Fibroblast of skin of scalp (primary cell): ENCODE measurements at places on chromosomes 6 and 20.

- no peak for DNase-seq
Observed at GRCh38 chr20:49882171-49882970, 33.0 kb downstream of the SPATA2 start.

DNA sequence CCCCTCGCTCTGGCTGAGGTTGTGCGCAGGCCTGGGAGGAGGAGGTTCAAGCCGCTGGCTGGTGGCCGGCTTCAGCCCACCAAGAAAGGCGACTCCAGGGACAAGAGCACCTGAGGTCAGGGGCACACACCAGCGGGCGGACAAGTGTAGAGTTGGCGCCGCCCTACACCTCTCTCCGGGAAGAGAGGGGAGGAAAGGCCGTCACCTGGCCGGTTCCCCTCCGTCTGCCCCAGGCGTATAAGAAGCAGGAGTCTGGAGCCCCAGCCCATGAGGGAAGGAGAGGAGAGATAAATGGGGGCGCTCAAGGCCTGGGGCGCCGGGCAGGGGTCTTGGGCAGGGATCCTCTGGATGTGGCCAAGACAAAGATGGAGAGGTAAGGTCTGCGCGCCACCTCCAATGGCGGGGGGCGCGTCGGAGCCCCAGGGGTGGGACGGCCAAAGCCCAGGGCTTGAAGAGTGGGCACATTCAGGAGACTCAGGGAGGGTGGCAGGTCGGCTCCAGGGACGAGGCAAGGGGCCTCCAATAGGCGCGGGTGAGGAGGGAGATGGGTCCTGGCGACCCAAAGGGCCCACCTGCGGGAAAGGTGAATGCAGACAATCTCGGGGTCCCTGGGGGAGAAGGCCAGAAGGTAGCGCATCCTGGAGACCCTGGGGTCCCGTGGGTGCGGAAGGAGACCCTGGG, 826 bp downstream of the RIMS4 start:
- DNase-seq = no peak

DNA sequence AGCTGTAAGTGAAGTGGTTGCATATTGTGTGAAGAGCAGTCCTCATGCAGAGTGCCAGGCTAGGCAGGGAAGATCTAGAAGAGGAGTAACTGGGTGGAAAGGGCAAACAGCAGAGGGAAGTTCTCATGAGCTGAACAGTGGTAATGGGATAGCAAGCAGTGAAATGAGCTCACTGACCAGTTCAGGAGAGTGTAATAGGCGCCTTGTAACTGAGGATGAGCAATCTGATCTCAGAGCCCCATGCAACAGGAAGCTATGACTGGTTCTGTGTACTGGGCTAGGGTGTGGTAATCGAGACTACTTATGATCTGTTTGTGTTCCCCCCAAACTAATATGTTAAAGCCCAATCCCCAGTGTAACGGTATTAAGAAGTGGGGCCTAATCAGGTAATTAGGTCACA, 98.6 kb downstream of the RFX6 start:
- DNase-seq = no peak

DNA sequence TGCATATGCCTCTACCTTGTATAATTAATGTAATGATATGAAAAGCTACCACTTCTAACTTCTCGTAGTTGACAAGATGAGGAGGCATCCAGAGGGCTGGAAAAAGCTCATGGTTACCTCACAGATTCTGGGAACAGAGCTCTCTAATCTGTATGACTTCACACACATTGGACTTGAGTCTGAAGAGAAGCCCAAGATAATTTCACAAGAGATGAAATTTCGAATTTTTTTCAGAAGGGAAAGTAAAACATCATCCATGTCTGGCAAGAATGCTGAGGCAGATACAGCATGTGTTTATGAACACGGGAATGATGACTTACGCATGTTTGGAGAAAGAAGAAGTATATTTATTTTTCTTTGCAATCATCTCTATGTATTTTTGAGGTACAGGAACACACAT, 141.8 kb upstream of the TENT5A start:
- peak; percentile 25 for DNase-seq

DNA sequence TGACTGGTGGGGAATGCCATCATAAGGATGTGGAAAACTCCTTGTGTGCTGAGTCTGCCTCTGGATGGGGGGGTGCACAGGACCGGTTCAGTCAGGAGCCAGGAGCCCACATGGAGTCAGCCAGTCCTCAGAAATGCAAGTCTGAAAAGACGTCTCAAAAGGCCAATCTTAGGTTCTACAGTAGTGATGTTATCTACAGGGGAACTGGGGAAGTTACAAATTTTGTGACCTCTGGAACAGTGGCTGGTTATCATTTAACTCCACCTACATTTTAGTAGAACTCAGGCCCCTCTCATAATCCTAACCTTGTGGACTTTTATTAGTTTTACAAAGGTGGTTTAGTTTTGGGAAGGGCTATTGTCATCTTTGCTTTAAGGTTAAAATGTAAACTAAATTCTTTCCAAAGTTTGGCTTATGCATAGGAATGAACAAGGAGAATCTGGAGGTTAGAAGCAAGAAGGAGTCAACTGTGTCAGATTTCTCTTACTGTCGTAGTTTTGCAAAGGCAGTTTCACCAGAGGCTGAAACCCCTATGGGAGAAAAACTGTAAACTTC, 13.7 kb upstream of the TBC1D22B start:
- no peak for DNase-seq

DNA sequence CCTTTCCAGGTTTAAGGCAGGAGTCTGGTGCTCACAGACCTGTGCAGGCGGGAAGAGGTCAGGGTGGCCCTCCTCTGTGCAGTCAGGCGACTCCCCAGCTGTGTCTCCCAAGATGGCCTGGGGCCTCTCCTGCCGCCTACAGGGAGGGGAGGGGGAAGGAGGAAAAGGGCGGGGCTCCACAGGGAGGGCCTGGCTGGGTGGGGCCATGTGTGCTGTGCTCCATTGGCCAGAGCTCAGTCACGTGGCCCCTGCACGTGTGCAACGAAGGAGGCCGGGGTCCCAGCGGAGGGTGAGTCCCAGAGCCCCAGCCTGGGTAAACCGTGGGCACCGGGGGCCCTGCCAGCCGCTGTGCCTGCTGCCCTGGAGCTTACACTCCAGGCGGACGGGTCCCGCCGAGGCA, 211.6 kb downstream of the ZDHHC14 start:
- DNase-seq = peak; percentile 18

- no peak for DNase-seq
Observed at GRCh38 chr6:81696524-81696923, 56.0 kb downstream of the TENT5A start.

DNA sequence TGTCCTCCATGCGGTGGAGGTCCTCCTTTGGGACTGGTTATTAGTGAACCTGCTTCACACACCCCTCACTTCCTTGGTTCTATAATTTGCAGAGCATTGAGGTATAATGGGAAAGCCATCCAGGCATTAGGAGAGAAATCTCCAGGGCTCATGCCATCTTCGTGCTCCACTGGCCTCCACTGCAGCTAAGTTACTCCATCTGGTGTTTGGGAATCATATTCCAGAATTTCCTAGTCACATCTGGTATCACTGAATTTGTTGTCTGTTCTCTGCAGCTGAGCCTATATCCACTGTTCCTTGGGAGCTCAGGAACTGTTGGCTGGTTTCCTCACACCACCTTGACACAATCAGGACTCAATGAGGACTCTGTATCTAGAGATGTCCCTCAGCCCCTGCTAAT, 173.0 kb upstream of the TSHZ2 start:
- DNase-seq = no peak

DNA sequence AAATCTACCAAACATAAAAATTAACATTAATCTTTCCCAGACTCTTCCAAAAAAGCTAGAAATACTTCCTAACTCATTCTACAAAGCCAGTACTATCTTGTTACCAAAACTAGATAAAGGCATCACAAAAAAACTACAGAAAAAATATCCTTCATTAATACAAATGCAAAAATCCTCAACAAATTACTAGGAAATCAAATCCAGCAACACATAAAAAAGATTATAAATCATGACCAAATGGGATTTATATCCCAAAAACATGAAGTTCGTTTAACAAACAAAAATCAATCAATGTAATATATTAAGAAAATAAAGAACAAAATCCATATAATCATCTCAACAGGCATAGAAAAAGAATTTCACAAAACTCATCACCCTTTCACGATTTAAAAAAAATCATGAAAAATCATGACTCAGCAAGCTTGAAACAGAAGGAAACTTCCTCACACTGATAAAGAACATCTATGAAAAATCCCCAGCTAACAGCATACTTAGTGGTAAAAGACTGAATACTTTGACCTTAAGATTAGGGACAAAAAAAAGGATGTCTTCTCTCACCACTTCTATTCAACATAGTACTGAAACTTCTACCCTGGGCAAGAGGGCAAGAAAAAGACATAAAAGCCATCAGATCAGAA, 43.2 kb downstream of the RANBP9 start:
- peak; percentile 13 for DNase-seq

DNA sequence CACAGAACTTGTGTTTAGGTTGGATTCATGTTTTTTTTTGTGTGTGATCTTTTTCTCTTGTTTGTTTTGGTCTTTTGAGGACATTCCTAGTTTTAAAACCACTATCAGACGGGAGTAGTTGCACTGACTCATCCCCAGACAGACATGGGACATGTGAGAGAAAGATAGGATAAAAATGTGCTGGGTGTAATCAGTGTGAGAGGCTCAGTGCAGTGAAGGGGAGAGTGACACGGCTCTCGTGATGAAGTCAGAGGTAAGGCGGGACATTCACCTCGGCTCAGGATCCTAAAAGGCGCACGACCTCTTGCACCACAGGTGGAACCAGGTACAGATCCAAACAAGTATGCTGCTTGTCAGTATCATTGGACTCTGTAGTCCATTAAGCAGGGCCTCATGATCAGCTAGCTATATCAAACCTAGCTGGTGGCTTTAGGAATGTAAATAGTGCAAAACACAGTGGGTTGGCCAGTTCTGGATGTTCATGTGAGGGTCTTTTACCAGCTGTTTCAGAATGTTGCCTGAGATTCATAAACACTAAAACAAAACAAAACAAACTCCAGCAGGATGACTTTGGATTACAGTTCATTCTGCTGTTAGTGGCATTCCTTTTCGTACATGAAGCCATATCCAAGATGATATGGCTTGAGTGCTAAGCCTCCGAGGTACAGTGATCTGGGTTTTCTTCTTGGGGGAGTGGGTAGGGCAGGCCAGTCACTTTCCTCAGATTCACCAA, 18.0 kb downstream of the FOXO3 start:
- DNase-seq = peak; percentile 69

DNA sequence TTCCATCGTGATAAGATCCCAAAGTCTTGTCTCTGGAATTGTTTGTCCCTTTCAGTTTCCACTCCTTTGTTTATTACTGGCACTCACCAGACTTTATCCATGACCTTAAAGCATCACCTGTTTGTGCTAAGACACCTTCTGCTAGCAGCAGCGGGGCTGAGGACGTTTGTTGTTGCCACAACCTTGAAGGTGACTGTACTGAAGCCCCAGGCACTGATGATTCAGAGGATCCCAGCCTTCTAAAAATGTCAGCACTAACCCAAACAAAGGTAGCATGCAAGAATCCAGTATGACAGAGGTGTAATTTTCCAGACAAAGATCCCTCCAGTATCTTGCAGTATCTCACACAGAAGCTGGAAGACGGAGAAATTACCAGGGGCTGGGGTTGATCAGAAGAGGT, 28.9 kb upstream of the SMIM8 start:
- no peak for DNase-seq

DNA sequence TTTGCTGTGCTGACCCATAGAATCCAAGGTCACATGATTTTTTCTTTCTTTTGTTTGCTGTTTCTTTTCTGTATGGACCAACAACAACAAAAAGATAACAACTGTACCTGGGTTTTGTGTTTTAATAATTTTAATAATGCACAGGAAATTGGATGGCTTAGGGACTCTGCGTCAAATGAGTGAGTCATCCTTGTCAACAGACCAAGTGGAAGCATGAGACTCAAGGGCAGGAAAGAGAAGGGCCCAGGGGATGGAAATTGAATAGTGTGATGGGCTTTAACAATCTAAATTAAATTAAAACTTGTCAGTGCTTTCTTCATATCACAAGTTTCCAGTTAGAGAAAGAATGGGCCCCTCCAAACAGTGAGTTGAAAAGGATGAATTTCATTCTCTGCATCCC, 413.0 kb downstream of the PREX1 start:
- no peak for DNase-seq

GRCh38 chr6:96834070-96834469, 3.2 kb downstream of the GPR63 start:
- DNase-seq = peak; percentile 30

DNA sequence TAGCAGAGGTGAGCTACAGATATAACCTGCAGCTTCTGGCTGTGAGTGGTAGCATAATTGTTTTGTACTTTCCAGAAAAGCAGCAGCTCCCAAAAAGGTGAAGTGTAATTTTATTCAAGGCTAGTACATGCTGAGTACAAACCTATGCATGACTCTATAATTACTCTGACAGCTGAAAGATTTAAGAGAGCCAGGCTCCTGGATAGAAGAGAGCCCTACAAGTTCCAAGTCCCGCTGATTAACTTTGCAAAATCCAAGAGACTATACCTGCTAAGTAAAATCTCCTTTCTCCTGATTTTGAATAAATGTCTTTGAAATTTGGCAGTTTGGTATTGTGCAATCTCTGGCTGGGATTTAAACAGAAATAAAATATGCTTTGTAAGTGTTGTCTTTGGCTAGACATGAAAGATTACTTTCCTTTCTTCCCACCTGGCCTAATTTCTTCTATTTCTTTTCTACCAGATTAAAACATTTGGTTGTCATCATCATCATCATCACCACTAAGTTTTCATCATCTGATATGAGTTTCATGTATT, 79.5 kb downstream of the CTNNBL1 start:
- DNase-seq = no peak

GRCh38 chr6:52543262-52543661, 33.6 kb downstream of the TRAM2 start:
- no peak for DNase-seq

DNA sequence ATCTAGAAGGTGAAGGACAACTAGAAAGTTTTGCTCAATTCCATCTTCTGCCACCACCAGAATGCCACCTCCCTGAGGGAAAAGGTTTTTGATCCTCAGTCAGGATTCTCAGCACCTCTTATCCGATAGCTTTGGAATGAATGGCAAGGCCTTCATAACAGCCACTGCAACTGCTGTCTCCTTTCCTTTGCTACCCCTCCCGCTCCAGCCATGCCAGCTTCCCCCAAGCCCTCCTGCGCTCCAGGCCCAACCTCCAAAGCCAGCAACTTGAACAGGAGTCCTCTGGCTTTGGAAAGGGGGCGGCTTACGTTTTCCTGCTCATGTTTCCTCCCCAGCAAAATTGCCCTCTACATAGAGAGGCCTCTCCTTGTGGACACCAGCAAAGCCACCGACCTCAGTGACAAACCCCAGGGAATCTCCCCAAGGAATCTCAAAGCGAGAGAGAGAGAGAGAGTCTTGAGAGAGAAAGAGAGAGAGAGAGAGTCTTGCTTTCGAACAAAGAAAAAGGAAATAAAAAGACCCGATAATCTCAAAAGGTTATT, 420 bp upstream of the BTN2A1 start:
- no peak for DNase-seq

- DNase-seq = no peak
Observed at GRCh38 chr6:77136086-77136485, 327.2 kb downstream of the HTR1B start.
